Activated CD4-positive, alpha-beta T cell treated with anti-CD3 and anti-CD28 coated beads, Interleukin-2, amount 50 U/mL, for 48 hours (primary cell): ENCODE measurements at places on chromosomes 1 and 21.

- no peak for DNase-seq
These were observed 13.0 kb downstream of the GOLPH3L start for GRCh38 chr1:150683914-150684313.

DNA sequence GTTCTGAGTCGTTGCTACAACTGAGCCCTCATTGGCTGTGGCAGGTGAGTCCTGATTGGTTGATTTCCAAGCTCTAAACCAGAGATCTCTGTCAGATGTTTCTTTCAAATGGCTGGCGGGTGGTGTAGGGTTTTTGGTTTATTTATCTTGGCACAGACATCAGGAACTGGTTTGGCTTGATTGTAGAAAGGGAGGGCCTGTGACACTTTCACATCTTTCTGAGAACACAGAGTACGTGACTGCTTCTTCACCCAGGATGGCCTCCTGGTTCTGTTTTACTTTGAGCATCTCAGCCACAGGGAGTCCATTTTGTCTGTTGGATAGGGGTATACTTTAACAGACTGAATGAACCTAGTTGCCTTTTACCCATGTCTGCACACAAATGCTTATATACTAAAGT lies 89.4 kb upstream of the GPR52 start:
- DNase-seq, result no peak

DNA sequence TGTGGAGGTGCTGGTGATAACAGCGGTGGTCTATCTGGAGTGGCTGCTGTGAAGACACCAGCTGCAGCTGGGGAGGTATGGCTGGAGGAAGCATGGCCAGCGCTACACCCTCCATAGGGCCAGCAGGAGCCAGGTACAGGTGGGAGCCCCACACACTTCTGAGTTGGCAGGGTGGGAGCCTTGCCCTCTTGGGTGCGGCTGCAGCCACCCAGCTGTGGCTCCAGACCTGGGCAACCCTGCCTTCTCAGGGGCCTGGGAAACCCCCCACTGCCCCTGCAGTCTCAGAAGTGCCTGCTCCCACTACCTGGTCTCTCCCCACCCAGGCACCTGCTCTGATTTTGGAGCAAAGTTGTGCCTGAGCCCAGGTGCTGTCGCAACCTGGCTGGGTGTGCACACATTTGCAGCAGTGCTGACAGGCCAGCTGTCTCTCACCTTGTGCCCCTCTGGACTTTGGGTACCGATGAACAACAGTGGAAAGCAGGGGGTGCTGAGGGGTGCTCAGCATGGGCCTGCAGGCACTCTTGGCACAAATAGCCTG lies 76.2 kb downstream of the DPYD start:
- DNase-seq, result no peak

- no peak for DNase-seq
These were observed 7.7 kb upstream of the CLIC4 start for GRCh38 chr1:24737368-24738117.

- DNase-seq, result no peak
These were observed 62.1 kb downstream of the PLPPR4 start for GRCh38 chr1:99326215-99326949.

DNA sequence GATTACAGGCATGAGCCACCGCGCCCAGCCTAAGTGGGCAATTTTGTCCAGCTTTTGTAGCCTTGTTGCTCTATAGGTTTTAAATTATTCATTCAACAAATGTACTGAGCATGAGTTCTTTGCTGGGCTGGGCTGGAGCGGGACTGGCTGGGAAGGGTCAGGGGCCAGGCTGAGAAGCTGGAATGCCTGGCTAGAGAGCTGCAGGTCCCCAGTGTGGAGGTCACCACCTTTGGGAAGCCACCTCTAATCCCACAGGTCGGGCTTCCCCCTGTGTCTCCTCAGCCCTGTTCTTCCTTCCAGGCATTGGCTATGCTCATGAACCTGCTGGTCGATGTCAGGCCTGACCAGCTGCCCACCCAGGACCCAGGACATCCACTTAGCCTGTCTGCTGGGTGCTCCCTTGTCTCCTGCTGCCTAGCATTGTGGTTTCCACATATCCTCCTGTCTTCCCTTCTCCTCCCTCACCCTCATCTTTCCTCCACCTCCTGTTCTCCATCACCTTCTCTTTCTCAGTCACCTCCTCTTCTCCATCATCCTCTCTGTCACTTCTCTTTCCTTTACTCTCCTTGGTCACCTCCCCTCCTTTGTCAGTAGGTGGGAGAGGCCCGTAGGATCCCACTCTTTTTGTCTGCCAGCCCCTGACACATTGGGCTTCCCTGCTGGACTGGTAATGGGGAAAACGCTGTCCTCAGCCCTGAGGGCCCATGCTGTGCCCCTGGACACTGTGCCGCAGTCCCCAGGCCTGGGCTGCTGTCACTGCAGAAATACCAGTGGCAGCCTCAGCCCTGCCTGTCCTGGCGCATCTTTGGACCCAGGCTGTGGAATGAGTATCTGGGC lies 23.8 kb downstream of the SERINC2 start:
- DNase-seq, result no peak

GRCh38 chr1:29211086-29212030 lies 19.4 kb downstream of the MECR start:
- no peak for DNase-seq

GRCh38 chr1:47593013-47593568 lies 155.2 kb downstream of the FOXD2 start:
- DNase-seq, result no peak

- DNase-seq, result no peak
These were observed 228.5 kb downstream of the ZNF326 start for GRCh38 chr1:90223401-90223800.

DNA sequence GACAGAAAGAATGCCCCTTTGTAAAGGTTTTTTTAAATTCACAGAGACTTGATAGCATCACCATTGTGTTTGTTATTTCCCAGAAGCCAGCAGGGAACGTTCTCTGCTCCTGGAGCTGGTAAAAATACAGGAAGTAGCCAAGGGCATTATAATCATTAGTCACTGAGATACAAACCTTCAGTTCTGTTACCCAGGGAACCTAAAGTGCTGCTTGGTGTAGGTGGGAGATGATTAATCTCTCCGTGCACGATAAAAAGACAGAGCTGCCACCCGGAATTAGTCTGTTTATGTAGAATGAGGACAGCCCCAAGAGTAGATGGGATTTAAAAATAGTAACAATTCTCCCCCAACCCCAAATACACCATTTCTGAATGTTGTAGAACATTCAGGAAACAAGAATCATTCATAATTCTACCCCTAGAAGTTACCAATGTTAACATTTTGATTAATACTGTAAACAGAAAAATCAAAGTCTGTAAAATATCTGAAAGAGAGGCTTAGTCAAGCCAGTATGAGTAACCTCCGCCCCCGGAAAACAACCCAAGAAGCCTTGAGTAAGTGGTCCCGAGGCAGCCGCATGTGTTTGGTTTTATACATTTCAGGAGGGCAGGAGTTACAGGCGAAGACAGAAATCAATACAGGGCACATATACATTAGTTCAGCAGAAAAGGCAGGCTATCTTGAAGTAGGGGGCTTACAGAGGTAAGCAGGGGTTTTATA lies 45.3 kb upstream of the CTBS start:
- DNase-seq, result peak; percentile 67

DNA sequence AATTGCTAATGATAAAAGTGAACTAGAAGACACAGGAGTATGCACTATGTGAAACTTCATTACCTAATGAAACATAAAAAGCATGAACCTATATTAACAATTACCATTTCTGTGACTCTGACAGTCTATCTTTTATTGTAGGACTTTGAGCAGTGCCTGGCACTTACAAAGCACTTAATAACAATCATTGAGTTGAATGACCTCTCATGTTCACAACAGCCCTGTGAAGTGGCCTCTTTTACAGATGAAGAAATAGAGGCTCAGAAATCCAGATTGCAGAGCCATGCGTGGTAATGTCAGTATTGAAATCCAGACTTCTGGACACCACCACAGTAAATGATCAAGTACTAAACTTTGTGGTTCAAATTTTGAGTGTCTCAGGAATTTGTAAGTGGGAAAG lies 326.4 kb downstream of the NTNG1 start:
- DNase-seq, result no peak

DNA sequence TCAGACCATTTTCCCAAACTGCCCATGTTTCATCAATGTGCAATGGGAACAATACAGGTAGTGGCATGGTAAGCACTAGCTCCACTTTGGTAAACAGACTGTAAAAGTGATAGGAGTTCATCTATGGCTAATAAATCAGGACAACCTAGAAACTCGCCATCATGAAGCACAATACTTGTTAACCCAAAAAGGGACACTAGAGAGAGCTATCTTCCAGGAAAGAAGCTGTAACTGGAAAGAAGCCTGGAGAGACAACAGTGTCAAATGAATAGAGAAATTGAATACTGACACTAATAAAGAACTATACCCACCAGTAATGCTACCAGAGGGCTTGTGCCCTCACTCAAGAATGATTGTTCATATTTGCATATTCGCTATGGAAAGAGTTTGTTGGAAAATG lies 164.7 kb upstream of the RGS18 start:
- DNase-seq, result no peak
